ENCODE measurements at places on chromosomes 5 and 9.

DNA sequence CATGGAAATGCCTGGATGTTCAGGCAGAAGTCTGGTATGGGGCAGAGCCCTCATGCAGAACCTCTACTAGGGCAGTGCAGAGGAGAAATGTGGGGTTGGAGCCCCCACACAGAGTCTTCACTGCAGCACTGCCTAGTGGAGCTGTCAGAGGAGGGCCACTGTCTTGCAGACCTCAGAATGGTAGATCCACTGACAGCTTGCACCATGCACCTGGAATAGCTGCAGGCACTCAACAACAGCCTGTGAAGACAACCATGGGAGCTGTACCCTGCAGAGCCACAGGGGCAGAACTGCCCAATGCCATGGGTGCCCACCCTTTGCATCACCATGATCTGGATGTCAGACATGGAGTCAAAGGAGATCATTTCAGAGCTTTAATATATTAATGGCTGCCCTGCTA lies 36.9 kb downstream of the TRIP13 start:
- no peak for DNase-seq

GRCh38 chr5:179263391-179264052 lies 81.7 kb downstream of the ADAMTS2 start:
- DNase-seq = no peak

- no peak for DNase-seq
These were observed 9.7 kb upstream of the LRRC70 start for GRCh38 chr5:62568800-62569432.

DNA sequence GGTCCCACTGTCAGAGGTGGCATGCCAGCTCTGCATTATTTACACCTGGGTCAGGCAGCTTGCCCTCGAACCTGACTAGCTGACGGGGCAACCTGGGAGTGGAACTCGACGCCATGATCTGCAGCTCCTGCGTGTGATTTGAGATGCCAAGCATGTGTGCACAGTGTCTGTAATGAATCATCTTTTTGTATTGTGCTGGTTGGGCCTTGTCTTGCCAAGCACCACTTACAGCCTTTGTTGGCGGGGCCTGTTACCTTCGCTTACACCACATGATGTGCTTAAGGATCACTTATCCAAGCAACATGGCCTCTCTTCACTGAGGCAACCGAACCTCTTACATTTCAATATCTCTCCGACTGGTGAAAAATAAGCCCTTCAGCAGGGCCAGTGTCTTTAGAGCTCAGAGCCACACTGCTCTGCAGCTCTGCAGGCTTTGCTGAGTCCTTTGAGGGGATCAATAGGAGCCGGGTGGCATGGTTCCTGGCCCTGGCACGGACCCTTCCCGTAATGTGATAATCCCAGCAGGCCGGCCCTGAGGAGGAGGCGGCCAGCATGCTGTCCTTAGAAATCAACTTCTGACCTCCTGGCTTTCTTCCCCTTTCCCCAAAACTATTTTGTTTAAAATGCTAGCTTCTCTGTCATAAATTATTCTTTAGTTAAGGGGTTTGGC lies 297.7 kb upstream of the CD180 start:
- no peak for DNase-seq

DNA sequence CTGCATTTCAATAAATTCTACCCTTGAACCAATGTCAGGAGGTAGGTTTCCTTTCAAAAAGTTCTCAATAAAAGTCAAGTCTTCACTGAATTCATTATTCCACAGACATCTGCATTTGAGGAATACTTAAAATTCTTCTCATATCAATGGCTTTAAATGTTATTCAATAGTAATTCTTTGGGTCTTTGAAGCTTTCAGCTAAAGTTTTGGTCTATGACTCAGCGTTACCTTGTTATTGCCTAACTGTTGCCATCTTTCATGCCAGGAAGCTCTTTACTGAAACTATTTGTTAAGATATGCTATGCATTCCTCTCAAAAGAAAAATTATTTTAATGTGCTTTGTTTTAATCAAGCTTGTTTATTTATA lies 170.5 kb downstream of the NNT start:
- peak; percentile 92 for DNase-seq

DNA sequence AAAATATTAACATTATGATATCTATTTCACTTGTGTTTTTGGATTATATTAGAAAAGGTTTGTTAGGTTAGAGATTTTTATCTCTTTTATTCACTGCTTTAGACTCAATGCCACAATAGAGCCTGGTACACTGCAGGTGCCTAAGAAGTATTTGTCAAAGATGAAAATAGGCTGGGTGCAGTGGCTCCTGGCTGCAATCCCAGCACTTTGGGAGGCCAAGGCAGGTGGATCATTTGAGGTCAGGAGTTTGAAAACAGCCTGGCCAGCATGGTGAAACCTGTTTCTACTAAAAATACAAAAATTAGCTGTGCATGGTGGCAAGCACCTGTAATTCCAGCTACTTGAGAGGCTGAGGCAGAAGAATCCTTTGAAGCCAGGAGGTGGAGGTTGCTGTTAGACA lies 64.3 kb downstream of the C9 start:
- no peak for DNase-seq

DNA sequence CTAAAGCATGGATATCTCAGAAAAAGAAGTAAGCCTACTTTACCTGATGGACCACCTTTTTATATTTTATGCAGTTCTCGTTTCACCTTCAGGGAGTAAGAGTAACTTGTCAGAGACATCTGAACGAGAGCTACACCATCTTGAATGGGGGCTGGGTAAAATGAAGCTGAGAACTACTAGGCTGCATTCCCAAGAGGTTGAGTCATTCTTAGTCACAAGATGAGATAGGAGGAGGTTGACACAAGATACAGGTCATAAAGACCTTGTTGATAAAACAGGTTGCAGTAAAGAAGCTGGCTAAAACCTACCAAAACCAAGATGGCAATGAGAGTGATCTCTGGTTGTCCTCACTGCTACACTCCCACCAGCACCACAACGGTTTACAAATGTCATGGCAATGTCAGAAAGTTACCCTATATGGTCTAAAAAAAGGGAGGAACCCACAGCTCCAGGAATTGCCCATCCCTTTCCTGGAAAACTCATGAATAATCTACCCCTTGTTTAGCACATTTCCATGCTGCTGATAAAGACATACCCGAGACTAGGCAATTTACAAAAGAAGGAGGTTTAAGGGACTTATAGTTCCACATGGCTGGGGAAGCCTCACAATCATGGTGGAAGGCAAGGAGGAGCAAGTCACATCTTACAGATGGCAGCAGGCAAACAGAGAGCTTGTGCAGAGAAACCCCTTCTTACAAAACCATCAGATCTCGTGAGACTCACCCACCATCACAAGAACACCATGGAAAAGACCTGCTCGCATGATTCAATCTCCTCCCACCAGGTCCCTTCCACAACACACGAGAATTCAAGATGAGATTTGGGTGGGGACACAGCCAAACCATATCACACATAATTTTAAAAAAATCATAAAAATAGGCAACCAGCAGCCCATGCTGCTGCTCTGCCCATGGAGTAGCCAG lies 62.5 kb downstream of the GIN1 start:
- DNase-seq = no peak

DNA sequence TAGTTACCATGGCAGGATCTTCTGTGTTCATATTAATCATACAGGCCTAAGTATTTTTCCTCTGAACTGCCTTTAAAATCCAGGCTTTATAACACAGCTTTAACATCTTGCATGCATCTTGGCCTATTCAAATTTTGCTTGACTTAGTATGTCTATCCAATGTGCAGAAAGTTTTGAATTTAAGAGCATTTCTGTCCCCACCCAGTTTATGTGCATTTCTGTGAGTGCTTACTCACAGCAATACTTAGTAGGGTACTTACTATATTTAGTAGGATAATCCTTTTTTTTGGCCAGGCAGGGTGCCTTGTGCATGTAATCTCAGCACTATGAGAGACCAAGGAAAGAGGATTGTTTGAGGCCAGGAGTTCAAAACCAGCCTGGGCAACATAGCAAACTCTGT lies 18.0 kb downstream of the UHRF2 start:
- no peak for DNase-seq

DNA sequence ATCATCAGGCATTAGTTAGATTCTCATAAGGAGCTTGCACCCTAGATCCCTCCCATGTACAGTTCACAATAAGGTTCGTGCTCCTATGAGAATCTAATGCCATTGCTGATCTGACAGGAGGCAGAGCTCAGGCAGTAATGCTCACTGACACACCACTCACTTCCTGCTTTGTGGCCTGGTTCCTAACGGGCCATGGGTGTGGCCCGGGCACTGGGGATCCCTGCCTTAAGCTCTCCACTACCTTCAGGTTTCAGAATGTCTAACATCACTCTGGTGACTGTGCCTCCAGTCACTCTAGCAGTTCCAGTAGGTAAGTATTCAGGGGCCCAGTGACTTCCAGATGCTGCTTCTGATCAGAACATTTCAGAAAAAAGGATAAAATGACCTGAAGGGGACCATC lies 152.4 kb downstream of the LRRC70 start:
- DNase-seq = no peak

DNA sequence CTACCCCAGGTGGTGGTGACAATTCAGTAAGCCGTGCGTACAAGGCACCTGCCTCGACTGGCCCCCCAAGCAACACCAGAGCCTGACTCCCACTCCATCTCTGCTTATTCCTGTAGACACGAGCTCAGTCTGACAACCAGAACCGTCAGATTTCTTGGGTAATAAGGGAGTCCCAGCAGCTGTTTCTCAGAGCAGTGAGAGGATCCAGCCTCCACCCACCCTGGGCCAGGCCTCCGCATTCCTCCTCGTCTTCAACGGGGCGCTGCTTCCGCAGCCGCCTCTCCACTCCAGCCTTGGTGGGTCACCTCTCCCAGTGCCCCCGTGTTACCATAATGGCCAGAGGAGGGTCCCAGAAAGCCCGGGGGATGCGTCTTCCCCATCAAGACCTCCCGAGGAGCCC lies 27.7 kb upstream of the GFPT2 start:
- DNase-seq = no peak

DNA sequence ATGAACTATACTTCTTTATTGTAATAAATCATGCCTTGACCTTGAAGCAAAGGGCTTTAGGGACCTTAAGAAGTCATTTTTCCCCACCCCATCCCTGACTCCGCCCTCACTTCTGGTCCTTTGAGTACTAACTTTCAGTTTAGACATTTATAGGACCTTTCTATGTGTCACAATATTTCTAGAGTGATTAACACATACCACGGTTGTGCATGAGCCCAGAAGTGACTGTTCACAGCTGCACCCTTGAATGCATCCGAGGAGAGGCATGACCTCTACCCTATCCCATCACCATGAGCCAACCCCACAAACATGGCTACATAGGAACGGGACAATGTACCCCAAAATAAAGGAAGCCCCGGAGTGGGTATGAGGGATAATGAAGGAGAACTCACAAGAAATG lies 160.3 kb downstream of the HSD17B3 start:
- DNase-seq = no peak

DNA sequence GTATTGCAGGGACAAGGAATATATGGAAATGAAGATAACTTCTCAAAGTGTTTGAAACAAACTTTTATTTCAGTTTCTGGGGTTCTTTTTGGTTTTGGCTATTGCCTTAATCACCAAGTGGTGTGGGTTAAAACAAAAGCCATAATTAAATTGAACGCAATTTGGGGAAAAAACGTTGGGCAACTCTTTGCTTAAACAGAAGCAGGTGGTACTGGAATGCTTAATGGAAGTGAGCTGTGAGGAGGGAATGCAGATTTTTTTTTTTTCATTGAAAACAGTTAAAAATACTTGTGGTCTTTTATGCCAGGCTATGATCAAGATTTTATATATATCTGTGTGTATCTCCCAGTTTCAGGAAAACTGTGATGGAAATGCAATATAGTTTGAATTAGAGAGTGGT lies 195.7 kb upstream of the TUT7 start:
- peak; percentile 5 for DNase-seq

- no peak for DNase-seq
These were observed 113.9 kb downstream of the ARRDC3 start for GRCh38 chr5:91269198-91269597.

- DNase-seq = no peak
These were observed 72.3 kb downstream of the C9orf153 start for GRCh38 chr9:86187121-86187520.

- DNase-seq = no peak
These were observed 61.6 kb downstream of the ENTREP1 start for GRCh38 chr9:69386651-69387050.

DNA sequence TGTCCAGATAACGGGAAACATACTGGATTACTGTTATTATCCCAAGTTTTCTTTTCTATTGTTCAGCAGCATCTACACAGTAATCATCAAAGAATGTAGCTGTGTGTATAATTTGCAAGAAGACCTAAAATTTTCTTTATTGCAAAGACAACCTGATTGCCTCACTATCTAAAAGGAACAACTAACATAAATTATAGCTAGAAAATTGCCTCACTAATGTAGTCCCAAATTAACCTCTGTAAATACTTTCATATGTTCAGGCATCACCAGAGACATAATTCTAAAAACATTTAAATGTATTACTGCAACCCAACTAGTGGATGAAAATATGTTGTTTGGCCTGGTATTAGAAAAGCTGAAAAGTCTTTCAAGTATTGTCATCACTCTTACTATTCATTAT lies 275.4 kb downstream of the CDH12 start:
- no peak for DNase-seq

GRCh38 chr9:7656636-7657035 lies 142.9 kb downstream of the DMAC1 start:
- DNase-seq = peak; percentile 18

DNA sequence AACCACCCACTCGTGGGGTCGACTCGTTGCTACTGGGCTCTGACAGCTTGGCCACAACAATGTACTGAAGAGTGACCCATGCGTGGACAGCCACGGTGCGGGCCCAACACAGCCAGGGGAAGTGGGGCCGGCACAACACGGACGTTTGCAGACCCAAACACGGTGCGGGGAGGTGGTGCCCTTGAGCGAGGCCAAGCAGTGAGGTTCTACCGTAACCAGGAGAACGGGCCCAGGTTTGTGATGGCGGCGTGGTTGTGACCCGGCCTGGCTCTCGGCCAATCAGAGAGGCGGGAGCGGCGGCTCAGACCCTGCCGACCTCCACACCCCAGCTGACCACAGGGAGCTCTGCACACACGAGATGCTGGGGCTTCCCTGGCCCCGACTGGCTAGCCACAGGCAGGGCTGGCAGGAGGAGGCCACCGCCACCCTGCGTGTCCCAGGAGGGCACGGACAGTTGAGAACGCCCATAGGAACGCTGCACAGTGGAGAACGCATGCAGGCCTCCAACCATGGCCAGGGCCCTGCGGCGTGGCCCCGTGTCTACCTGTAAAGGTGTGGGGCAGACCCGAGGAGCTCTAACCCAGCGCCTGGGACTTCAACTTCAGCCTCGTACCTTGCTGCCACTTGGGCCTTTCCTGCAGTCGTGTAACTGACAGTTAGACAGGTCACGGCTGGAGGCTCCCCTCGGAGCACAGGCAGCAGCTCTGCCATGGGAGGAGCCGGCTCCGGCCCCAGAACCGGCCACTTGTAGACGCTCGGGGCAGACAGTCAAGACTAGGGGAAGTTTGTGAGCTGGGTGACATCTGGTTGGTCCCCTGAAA lies 13.7 kb downstream of the BRD3 start:
- DNase-seq = no peak

- DNase-seq = peak; percentile 36
These were observed 111.8 kb downstream of the HMHB1 start for GRCh38 chr5:143923634-143924266.

- no peak for DNase-seq
These were observed 2.1 kb upstream of the HMGCS1 start for GRCh38 chr5:43315263-43315662.

GRCh38 chr9:706073-706472 lies 135.4 kb upstream of the DMRT1 start:
- DNase-seq = no peak

All from cardiac fibroblast (primary cell).